ENCODE measurements at places on chromosomes 3 and 15.

- H3K27ac ChIP-seq: no peak overlapping the region
- peaks cover under 1% of the 10 kb centered on the region for H3K36me3 ChIP-seq
- H3K4me3 ChIP-seq: no peak overlapping the region
- H3K4me1 ChIP-seq: no peaks in the 10 kb centered on the region
- H3K27me3 ChIP-seq: peaks cover 8% of the 10 kb centered on the region
Observed at GRCh38 chr3:81788610-81789009, 27.2 kb upstream of the GBE1 start.

DNA sequence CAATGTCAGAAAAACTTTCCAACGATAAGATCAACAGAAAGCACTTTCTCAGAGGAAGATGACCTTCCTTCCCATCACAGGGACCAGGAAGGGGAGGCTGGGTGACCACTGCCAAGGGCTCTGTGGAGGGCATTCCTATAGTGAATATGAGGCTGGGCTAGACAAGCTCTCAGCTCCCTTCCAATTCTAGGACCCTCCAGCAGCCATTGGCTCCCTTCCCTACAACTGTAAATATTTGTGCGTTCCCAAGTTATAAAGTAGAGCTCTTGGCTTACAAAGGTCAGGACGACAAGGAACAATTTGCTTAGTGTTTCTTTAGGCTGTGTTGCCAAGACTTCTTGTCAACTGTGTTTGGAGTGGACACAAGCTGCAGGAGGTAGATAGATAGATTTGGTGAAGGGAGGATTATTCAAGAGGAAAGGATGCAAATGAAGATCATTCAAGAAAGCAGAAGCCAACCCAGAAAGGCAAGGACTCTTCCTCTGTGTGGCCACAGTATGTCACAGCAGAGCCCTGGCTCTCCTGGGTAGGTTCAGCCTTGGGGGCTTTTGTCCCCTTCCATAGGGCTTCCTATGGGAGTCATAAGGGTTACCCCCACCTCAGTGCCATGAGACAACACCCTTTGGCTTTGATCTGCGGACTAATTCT lies 223.6 kb upstream of the TLE3 start:
- DNase-seq: no peak
- H3K4me3 ChIP-seq: no peak overlapping the region
- no peak overlapping the region for H3K27ac ChIP-seq
- no peaks in the 10 kb centered on the region for H3K27me3 ChIP-seq
- H3K36me3 ChIP-seq: no peaks in the 10 kb centered on the region

DNA sequence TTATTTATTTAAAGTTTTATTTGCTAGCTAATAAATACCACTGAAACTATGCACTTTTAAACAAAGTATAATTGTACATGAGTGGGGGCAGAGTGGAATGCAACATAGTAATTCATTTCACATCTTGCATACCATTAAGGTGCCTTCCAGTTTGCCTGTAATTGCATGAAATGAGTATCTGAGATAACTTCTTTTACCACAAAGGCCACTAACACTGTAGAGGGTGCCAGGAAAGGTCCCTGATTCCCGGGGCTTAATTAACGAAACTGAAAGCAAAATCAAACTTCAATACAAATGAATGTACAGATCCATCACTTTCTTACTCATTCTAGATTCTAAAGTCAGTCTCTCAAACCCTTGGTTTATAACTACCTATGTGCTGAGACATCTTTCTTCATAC lies 2.1 kb downstream of the CD47 start:
- peak overlapping the region; percentile 21 for H3K27ac ChIP-seq
- no peaks in the 10 kb centered on the region for H3K27me3 ChIP-seq
- peak; percentile 77 for DNase-seq
- peak overlapping the region; percentile 53 for H3K4me3 ChIP-seq
- peaks cover 7% of the 10 kb centered on the region for H3K36me3 ChIP-seq

DNA sequence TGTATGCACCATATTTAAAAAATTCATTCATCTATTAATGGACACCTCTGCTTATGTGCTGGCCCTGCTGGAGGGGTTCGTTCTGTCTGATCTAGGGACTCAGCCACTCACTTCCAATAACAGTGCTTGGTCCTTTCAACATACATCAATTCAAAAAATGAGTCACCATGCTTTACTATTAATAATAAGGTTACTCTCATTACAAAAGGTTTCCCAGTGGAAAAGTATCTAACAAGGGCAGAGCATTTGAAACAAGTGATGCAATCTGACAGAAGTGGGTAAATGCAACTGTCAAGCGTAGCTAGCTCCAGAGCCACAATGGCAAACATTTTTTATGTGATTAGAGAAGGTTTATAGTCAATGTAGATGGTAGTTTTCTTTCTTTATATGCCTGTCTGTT lies 67.9 kb upstream of the TNIK start:
- no peaks in the 10 kb centered on the region for H3K36me3 ChIP-seq
- no peaks in the 10 kb centered on the region for H3K27me3 ChIP-seq
- H3K27ac ChIP-seq: no peak overlapping the region
- H3K4me3 ChIP-seq: no peak overlapping the region
- no peaks in the 10 kb centered on the region for H3K4me1 ChIP-seq

DNA sequence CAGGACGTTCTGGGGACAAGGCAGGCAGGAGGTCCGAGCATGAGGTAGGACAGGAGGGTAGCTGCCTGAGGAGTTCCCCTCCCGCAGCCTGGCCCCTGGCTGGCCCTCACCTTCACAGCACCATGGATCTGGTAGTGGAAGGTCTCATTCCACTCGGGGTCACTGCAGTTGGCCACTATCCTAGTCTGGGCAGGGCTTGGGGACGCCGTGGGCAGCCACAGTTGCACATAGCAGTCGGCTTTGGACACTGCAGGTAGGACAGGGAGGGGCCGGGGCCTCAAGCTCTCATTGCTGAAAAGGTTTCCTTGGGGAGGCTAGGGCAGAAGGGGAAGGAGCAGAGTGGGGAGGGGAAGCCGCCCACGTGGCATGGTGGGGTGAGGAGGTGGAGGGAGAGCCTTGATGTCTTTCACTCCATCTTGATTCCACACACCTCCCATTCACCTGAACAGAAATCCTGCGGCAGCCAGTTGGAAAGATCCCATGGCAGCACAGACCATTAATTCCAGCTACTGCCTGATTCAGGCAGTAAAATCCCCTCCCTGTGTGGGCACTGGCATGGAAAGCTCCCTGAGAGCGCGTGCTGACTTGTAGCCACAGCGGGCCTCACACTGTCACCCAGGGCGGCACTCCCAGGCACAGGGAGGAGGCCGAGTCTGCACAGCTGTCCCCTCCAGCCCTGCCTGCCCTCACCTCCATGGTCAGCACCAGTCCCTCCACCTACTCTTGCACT lies 2.1 kb downstream of the PLA2G4F start:
- H3K36me3 ChIP-seq: peaks cover 4% of the 10 kb centered on the region
- H3K27me3 ChIP-seq: no peaks in the 10 kb centered on the region
- no peak overlapping the region for H3K27ac ChIP-seq
- no peaks in the 10 kb centered on the region for H3K4me1 ChIP-seq
- H3K4me3 ChIP-seq: no peak overlapping the region

GRCh38 chr3:108152274-108152673 lies 61.4 kb upstream of the CD47 start:
- no peak overlapping the region for H3K4me3 ChIP-seq
- no peaks in the 10 kb centered on the region for H3K36me3 ChIP-seq
- H3K27ac ChIP-seq: no peak overlapping the region
- peaks cover 7% of the 10 kb centered on the region for H3K4me1 ChIP-seq
- H3K27me3 ChIP-seq: no peaks in the 10 kb centered on the region

DNA sequence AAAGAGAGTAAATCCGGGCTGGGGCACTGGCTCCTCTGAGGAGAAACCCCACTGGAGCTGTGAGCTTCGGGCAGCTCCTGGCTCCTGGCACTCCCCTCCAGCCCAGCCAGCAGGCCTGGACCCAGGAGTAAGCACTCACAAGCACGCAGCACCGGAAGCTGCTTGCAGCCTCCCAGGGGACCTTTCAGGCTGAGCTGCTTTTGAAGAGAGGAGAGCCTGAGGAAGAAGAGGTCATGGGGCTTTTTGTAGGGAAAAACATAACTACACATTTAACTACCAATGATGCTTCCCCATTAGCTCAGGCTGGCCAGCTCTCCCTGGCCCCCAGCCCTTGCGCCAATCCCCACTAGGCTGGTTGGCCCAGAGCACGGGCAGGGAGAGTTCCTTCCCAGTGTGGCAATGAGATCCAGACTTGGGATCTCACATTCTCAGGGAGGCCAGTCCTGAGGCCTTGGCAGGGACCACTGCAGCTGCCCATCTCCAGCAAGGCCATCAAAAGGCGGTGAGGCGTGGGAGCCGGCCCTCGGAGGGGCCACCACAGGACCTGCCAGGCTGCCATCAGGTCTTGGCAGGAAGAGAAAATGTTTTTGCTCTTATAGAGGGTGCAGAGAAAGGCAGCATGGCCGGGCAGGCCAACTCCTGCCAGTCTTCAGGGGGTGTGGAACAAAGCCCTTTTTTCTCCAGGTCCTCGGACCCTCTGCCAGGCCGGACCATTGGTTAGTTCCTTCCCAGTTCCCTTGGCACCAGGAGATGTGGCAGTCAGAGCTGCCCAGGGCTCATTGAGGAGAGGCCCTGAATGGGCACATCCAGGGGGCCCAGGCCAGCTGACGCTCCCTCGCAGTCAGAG lies 41.5 kb upstream of the MFGE8 start:
- DNase-seq: no peak
- H3K27me3 ChIP-seq: no peaks in the 10 kb centered on the region
- H3K4me1 ChIP-seq: peaks cover 3% of the 10 kb centered on the region
- H3K27ac ChIP-seq: no peak overlapping the region
- H3K4me3 ChIP-seq: no peak overlapping the region
- no peaks in the 10 kb centered on the region for H3K36me3 ChIP-seq

DNA sequence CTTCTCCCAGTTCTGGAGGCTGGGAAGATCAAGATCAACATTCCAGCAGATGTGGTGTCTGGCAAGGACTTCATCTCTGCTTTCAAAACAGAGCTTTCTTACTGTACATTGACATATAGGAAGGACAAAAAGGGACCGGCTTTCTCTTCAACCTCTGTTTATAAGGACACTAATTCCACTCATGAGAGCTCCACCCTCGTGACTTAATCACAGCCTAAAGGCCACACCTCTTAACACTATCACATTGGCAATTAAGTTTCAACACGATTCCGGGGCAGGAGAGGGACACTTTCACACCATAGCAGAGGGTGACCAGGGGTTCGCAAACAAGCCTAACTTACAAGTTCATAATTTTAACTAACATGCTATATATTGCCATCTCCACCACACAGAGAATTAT lies 231.5 kb downstream of the MAGI1 start:
- no peaks in the 10 kb centered on the region for H3K4me1 ChIP-seq
- peaks cover 2% of the 10 kb centered on the region for H3K27me3 ChIP-seq
- no peak overlapping the region for H3K4me3 ChIP-seq
- H3K27ac ChIP-seq: no peak overlapping the region

- H3K4me3 ChIP-seq: no peak overlapping the region
- DNase-seq: peak; percentile 66
- no peak overlapping the region for H3K27ac ChIP-seq
- peaks cover 38% of the 10 kb centered on the region for H3K4me1 ChIP-seq
Observed at GRCh38 chr3:102059145-102059943, 210.0 kb downstream of the NFKBIZ start.

GRCh38 chr3:43865887-43866528 lies 175.3 kb downstream of the ABHD5 start:
- H3K4me1 ChIP-seq: no peaks in the 10 kb centered on the region
- no peak overlapping the region for H3K27ac ChIP-seq
- no peak overlapping the region for H3K4me3 ChIP-seq
- H3K36me3 ChIP-seq: no peaks in the 10 kb centered on the region
- peaks cover 10% of the 10 kb centered on the region for H3K27me3 ChIP-seq

DNA sequence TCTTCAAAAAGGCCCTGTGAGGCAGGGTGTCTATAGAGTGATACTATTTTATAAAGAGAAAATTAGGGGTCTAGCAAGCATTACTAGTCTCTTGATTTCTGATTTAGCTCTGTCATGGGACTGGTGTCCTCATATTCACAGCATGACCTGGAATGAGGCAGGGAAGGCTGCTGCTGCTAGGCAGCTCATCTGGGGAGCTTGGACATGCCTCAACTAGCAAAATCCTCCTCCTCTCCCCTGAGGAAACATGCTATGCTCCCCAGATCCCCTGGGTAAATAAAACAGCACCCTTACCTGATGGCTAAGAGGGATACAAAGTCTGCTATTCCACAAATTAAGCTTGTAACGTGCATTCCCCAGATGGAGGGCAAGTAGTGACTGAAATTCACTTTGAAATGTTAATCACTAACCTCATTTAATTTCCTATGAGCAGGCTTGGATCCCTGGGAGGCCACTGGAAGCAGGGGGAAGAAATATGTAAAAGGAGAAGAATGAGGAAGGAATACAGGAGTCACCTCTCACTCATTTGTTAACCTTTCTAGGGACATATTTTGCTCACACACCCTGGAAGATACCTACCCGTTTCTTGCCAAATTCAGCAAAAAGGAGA lies 709.4 kb downstream of the SQOR start:
- H3K4me3 ChIP-seq: no peak overlapping the region
- no peaks in the 10 kb centered on the region for H3K27me3 ChIP-seq
- no peak for DNase-seq
- H3K4me1 ChIP-seq: no peaks in the 10 kb centered on the region
- no peaks in the 10 kb centered on the region for H3K36me3 ChIP-seq

GRCh38 chr3:141434255-141434654 lies 52.6 kb upstream of the RASA2 start:
- H3K4me3 ChIP-seq: no peak overlapping the region
- H3K4me1 ChIP-seq: peaks cover 2% of the 10 kb centered on the region
- peak overlapping the region; percentile 60 for H3K27ac ChIP-seq

DNA sequence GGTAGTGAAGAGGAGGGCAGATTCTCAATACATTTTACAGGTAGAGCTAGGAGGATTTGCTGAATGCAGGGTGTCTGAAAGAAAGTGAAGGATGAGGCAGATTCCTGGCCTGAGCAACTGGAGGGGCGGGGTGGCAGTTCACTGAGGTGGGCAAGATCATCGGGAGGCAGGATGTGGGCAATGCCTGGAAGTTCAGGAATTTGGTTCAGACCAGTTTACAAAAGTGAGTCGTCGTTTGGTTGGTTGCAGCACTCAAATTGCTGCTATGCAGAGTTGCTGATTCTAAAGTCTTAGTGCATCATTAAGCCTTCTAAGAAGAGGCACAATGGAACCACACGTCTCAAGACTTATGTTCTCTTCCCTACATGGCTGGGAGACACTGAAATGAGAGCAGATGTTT lies 134.0 kb downstream of the MFSD1 start:
- peaks cover 17% of the 10 kb centered on the region for H3K27me3 ChIP-seq
- H3K36me3 ChIP-seq: peaks cover 5% of the 10 kb centered on the region
- no peak for DNase-seq
- H3K4me3 ChIP-seq: no peak overlapping the region
- no peak overlapping the region for H3K27ac ChIP-seq

DNA sequence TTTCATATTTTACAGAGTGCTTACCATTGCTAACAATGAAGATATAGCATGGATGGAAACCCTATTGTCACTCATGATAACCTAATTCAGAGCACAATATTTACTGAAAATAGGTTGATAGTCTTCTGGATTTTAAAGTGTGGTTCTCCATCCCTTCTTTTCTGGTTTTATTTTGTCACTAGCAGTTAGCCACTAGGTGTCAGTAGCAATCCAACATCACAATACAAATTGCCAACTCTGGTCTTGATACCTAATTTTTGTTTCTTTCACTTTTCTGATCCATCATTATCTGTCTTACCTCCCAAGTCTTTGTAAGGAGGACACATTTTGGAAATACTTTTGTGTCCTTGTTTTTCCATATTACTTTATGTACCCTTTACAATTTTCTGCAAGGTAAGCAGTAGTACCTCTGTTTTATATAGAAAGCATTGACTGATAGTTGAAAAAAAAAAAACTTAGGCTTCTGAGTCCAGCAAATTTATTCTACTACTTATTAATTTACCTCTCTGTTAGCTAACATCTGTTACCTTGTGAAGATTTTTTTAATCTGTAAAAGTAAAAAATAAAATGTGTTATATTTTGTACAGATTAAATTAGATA lies 28.3 kb upstream of the CRYBG3 start:
- H3K27ac ChIP-seq: no peak overlapping the region
- no peak for DNase-seq

All from activated naive CD4-positive, alpha-beta T cell treated with anti-CD3 and anti-CD28 coated beads for 36 hours (primary cell).